ENCODE measurements at places on chromosomes 12 and 14.

DNA sequence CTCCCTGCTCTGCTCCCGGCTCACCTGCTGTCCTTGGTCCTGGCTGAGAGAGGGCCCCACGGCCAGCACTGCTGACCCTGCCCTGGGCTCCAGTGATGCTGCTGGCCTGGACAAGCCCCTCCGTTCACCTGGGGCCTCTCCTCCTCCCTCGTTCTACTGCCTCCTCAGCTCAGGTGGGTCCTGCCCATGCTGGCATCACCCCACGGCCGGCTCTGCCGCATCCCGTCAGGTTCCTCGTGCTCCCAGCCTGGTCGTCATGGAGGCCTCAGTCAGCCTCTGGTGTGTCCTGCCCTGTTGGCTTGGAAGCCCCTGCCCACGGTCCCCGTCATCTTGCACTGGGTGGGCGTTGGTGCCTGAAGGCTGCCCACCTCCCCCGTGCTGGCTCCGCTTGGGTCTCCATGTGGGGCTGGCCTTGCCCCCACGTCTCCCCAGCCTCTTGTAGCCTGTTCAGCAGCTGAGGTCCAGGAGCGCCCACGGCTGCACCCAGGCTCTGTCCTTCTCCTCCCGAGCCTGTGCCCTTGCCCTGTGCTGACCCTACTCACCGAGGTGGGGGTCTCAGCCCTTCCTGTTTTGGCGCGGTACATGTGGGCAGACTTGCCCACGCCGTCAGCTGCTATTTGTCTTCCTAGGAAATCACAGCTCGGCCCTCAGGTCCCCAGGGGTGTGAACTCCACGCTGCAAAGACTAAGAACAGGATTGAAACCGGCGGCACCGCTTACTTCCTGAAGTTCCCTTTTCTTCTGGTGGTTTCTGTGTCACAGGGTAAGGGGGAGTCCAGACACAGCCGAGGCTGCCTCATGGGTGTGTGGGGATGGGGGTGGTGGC, 121.6 kb downstream of the TMEM121 start:
- DNase-seq: no peak

GRCh38 chr14:64758025-64758521, 53.8 kb downstream of the PLEKHG3 start:
- DNase-seq: peak; percentile 19

GRCh38 chr12:130517588-130517987, 179.9 kb downstream of the PIWIL1 start:
- DNase-seq: no peak

DNA sequence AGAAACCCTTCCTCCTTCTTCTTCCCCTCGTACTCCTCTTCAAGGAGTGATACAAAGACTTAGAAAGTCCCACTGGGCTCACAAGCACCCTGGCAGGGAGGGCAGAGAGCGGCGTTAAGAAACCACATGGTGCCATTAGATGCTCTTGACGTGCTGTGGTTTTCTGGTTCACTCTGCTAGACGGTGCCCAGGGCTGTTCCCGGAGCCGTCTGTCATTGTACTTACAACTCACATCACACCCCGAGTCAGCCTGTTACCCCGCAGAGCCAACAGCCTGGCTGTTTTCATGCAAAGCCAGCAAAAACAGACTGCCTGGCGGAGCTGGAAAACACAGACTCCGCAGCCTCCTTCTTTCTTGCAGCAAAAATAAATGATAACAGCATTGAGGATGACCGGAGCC, 232.6 kb upstream of the TBX3 start:
- DNase-seq: peak; percentile 63

DNA sequence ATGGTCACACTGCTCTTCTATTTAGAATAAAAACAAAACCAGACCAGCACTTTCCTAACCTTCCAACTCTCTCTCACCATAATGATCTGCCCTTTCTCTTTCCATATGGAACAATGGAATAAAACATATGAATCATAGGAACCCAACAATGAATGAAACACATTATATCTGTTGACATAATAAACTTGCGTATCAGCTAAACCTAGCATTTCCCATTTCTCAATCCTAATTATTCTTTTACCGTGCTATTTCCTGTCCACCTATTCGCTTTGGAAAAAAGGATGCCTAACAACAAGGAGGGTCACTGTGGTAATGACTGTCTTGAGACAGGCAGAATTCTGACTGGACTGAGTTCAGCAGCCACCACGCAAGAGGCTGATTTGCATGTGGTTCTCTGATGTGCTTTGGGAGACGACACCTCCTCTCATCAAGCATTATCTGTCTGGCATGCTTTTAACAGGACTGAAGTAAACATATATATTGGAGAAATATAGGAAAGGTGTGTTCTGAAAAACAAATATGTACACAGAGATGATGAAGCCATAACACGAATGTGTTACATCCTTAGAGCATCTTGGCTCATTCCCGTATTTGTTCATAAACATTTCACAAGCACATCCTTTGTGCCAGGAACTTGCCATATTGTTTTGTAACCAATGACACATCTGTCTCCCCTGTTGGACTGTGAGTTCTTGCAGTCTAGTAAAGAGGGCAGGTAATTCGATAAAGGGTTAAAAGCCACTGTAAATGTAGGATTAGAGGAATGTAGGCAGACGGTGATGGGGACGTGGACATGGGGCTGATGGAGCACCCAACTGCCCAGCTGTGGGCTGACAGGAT, 87.7 kb downstream of the PTPRB start:
- DNase-seq: no peak

- DNase-seq: no peak
Measured at GRCh38 chr14:31967669-31967975, 109.5 kb upstream of the ARHGAP5 start.

- DNase-seq: no peak
Measured at GRCh38 chr14:47541662-47542061, 133.7 kb downstream of the MDGA2 start.

GRCh38 chr14:78608998-78609787, 439.0 kb downstream of the NRXN3 start:
- no peak for DNase-seq

- DNase-seq: no peak
Measured at GRCh38 chr14:90788031-90788430, 28.2 kb downstream of the TTC7B start.

DNA sequence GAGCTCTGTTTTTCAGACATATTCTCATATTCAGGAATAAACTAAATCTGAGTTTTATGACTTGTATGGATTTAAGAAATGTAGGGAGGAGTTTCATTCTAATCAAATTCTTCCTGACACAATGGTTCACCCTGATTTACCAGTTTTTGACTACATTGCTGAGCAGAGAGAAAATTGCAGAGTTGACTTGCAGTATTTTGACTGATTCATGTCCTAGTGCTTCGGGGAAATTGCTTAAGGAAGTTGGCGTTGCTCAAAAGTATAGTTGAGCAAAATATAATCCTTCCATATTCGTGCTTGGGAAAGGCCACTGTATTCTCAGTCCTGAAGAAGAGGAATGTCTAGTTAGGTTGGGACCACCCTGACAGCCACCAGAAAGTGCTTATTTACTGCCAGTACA, 1.3 kb upstream of the TWF1 start:
- no peak for DNase-seq

DNA sequence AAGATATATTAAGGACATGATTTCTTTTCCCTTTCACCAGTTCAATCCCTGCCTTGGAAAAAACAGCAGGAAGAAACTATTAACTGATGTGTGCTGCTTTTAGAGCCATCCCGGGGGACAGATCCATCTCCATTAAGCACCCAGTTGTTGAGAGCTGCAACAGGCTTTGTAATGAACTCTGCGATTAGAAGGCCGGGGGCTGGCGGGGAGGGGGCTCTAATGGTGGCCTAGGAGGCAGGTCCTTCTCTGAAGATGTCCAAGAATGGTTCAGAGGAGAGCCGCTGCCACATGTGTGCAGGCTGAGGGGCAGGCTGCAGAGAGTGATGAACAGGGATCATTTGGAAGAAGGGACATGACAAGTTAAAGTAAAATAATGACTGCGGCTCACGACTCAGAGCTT, 67.8 kb downstream of the GALNT8 start:
- no peak for DNase-seq

- DNase-seq: no peak
Measured at GRCh38 chr14:101469382-101470247, 91.7 kb upstream of the DIO3 start.

DNA sequence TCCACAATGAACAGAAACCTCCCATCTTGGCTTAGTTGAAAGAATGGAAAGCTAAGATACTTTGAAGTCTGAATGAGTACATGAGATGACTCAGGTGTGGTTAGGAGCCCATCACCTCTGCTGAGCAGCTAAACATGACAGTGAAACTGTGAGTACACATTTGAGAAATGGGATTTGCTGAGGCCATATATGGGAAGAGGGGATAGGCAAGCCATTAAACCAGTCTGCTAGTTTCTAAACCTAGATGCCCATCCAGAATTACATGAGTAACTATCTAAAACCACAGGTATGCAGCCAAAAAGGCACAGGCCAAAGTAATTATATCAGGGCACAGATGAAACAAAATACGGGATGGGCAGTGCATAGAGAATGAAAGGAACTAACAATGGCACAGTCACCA, 41.2 kb downstream of the NKX2-1 start:
- DNase-seq: peak; percentile 17

GRCh38 chr14:61927520-61927919, 165.3 kb downstream of the SNAPC1 start:
- peak; percentile 88 for DNase-seq

- no peak for DNase-seq
Measured at GRCh38 chr12:132288516-132289215, 40.7 kb downstream of the GALNT9 start.

- no peak for DNase-seq
Measured at GRCh38 chr12:131456301-131457027, 254.4 kb upstream of the SFSWAP start.

GRCh38 chr14:55000381-55000780, 26.5 kb downstream of the WDHD1 start:
- DNase-seq: no peak

DNA sequence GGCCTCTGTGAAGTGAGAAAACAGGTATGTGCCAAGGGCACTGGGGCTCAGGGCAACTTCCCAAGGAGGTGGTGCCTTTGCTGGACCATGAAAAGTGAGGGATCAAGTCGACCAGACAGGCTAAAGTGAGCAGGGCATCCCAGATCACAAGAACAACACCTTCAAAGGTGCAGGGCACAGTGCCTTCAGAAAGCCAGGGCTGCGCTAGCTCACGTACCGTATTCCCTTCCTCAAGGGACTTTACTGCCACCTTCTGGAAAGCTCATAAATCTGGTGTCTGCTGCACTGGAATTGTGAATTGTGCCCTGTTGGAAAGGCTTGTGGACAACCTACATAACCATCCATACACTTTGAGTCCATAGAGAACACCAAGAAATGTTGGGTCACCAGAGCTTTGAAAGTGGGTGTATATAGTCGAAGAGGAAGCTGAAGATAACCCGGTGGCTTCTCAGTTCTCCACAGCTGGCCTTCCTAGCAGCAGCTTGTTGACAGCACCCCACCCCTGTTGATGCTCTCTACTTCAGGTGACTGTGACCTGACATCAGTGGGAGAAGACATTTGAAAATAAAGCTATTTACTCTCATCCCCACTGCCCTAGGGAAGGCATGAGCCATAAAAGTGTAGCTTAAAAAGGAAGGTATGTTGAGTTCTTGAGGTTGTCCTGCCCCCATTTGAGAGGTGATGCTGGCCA, 24.5 kb downstream of the FIGNL2 start:
- DNase-seq: peak; percentile 83

DNA sequence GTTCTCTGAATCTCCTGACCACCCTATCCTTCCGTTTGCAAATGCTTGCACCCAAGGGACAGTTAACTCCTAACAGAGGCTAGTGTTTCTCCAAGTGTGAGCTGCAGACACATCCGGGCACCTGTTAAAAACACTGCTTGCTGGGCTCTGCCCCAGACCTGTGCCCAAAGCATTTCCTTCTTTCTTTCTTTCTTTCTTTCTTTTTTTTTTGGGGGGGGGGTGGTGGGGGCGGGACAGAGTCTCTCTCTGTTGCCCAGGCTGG, 42.5 kb downstream of the SPRING1 start:
- no peak for DNase-seq

DNA sequence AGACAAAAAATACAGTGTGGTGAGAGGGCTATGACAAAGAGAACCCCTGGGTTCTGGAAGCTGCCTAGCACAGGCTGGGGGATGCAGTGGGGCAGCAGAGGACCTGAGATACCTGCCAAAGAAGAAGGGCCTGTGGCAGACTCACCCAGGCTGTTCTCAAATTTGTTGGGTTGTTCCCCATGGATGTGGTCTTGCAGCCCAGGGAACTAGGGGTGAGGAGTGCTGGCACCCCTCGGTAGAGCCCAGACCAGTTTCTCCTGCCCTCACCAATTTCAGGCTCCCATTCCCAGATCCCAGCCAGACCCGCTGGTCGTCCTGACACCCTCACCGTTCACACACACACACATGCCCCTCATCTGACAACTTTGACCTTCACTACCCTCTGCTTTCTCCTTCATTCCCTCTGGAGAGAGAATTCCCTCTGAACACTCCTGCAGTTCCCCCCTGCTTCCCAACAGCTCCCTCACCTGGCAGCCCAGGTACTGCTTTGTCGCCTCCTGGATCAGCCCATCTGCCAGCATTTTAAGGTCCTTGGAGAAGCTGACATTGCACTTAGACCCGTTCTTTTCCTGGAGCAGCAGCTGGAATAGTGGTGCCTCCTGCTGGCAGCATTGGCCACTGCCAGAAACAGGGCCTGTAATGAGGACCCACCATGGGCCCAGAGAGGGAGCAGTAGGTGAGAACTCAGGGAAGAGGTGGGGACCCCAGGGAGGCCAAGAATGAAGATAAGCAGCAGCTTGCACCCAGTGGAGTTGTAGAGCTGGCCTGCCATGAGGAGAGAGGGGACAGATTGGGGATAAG, 5.9 kb upstream of the GDF11 start:
- DNase-seq: peak; percentile 78

DNA sequence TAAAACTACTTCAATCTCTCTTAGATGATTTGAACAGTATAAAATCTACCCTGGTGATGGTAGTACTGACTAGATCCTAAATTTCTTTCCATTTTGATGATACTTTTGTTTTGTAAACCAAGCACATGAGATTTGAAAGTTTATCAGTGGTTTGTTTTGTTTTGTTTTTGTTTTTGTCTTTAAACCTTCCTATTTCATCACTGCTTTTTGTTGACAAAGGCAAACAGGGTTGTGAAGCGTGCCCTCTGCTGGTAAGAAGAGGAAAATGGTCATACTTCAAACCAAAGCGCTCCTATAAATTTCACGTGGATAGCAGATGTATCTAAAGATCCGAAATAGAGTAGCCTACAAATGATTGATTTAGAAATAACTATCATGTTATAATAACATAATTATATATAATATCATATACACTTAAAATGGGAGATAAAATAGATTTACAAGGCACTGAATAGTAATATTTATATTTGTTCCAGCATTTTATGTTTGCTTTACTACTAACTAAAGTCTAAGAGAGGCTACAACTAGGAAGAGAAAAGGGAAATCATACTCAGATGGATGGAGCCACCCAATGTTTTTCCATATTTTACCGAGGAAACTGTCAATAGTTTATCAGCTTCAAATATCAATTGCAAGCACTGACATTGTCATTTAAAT, 254.0 kb upstream of the USP15 start:
- peak; percentile 40 for DNase-seq

DNA sequence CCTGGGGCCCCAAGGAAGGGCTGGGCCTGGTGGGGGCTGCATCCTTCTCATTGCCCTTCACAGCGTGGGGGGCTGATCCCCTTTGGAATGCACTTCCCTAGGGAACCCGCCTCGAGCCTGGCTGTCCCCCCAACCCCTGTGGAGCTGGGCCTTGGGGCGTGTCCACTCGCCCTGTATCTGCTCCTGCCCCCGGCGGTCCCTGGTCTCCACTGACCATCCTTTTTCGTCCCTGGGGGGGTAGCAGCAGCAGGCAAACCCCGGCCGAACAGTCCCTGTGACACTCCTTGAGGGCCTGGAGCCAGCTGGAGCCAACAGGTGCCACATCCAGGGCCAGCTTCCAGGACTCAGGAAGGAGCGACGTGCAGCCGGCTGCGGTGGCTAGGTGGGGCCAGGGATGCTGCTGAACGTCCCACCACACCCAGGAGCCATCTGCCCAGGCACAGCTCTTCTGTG, 9.4 kb upstream of the GPR132 start:
- DNase-seq: no peak
